Activated CD8-positive, alpha-beta memory T cell treated with anti-CD3 and anti-CD28 coated beads for 1 hour (primary cell): ENCODE measurements at places on chromosomes 12 and 14.

GRCh38 chr12:27142101-27142721 is 59.8 kb upstream of the C12orf71 start:
- DNase-seq, result no peak

- no peak for DNase-seq
Measured at GRCh38 chr14:59252772-59253500, 64.5 kb downstream of the DAAM1 start.

DNA sequence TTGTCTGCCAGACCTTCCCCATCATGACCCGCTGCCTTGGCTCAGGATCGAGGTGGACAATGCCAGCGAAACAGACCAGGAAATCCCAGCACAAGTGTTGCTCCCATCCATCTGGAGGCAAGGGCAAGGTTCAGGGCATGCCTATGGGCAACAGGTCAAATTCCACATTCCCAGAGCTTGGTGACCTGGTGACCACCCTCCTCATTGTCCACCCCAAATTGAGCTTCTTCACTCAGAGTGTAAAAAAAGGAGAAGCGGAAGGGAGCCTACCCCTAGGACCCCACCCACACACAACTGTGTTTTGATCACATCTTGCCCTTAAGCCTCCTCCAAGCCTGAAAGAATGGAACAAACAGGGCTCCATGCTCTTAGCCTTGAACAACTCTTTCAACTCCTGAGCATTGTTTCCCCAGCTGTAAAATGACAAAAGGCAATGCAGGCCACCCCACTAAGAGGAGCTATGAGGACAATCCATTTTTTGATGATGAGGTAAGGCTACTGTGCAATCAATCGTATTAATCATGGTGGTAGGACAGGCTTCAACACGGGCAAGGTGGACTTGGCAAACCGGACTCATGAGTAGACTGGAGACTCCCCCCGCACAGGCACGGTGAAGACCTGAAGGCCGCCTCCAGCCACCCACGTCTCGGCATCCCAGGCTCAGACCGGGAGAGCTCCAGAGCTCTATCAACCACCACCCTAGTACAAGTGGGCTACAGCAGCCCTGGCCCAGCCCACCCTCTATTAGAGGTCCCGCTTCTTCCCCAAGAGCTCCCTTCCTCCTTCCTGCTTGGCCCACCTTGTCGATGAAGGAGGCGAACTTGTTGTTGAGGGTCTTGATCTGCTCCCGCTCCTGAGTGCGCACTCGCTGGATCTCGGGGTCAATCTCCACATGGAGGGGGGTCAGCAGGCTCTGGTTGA is 866 bp downstream of the KRT79 start:
- DNase-seq, result no peak

GRCh38 chr12:46227616-46228015 is 41.2 kb downstream of the SLC38A1 start:
- DNase-seq, result no peak

DNA sequence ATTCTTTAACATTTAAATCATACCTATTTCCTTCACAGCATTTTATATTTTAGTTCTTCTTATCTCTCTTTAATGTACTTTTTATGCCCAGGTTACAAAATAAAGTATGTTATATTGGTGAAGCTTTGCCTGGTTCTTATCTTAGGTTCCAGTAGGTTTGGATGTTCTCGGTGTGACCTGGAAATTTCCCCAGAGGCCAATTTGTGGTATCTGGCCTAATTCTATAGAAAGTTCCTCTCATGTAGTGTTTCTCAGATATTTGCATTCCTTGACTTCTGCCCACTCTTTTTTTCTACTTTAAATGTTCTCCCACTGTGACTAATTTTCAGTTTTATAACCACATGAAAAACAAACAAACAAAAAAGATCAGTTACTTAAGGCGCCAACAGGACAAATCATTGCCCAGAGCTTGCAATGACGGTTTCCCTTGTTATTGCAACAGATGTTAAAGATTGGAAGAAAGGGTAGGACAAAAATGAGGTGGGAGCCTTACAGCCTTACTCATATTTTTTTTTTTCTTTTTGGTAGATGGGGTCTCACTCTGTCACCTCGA is 41.2 kb upstream of the PPM1H start:
- DNase-seq, result no peak

DNA sequence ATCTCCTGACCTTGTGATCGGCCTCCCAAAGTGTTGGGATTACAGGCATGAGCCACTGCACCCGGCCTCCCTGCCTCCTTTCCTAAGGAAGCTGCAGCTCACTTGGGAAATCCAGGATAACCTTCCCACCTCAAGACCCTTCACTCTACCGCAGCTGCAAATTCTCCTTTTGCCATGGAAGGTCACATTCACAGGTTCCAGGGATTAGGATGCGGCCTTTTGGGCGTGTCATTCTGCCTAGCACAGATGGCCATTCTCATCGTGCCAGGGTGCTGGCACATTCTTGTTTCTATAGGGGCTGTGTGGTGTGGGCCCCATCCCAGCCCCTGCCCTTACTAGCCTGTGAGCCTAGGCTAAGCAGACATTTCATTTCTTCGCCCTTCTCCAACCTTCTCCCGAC is 219.9 kb downstream of the CHST11 start:
- no peak for DNase-seq

DNA sequence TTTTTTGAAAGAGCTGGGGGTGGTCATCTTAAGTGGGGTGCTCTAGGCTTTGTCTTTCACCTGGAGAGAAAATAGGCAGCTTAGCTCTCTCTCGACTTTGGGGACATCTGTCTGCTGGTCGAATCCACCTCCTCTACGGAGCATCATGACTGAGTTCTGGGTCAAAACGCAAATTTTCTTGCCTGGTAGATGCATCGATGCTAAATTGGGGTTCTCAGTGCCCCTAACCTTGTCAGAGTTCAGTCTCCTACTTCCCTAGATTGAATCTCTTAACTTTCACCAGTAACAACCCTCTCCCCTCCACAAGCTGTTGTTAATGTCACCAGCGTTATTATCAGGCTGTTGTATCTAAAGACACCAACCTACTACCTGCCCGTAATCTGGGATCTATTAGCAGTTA is 682 bp downstream of the FLRT2 start:
- DNase-seq, result no peak

DNA sequence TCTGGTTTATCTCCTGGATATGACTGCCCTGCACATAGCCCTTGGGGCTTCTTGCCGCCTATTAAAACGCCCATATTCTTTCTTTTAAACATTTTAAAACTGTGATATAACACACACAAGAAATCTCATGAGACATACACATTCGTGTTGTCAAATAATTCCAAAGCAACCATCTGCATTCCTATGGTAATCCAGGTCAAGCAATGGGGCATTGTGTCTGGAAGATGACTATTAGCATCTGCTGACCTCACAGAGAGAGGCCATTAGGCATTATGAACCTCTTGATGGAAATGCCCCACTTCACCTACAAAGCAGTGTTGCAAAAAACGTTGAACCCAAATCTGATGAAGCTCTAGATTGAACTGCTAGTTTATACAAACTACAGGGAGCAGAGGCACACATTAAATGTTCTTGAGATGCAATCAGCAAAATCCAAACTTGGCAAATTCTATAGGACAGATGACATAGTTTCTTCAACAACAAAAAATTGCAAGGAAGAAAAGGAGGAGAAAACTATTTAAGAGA is 513.8 kb upstream of the CCDC196 start:
- DNase-seq, result no peak

DNA sequence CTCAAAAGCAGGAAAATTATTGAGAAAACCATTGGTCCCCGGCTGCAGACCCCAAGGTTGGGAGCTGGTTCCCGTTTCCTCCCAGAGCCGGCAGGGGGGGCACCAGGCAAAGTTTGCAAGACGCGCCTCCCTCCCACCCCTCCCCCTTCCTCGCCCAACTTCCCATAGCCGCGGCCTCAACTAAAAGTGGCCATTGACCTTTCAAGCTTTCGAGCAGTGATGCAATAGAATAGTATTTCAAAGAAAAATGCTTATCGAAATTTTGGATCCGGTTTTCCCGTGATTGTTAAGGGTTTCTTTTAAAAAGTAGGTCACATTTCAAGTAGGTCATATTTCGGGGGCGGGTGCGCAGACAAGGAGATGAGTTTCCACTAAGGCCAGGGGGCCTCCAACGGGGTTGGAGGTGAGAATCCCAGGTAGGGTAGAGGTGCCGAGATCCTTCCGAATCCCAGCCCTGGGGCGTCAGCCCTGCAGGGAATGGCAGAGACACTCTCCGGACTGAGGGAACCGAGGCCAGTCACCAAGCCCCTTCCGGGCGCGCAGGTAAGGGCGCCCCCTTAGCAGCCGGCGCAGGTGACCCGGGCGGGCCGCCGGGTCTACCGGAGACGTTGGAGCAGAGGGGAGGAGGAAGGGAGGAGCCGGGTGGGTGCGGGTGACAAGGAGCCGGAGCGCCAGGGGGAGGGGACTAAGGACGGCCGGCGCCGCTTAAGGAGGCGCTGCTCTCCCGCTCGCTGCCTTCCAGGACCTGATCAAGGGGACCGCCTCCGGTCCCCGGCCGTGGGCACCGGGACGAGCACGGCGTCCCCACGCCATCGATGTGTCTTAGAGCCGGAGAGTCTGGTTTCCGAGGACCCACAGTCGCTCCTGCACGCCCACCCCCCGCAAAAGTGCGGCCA is 2.6 kb upstream of the SOCS2 start:
- no peak for DNase-seq

DNA sequence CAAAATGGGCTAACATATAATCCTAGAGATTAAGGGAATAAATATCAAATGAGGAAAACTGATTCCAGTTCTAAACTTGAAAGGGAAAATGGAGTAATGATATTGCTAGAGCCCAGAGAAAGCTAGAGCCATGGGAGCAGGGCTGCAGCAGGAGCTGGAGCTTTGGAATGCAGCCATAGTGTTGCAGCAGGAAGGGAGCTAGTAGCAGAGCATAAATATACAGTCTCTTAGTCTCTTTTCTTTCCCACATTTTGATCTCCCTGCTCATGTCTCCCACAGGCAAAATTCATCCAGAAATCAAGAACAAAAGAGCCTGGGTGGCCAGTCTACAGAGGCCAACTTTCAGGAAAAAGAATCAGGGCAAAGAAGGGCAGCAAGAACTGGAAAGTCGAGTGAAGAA is 253.7 kb downstream of the ATXN7L3B start:
- no peak for DNase-seq

- no peak for DNase-seq
Measured at GRCh38 chr12:20210621-20211215, 157.6 kb upstream of the PDE3A start.

- no peak for DNase-seq
Measured at GRCh38 chr12:111154147-111154834, 214.6 kb downstream of the PHETA1 start.

DNA sequence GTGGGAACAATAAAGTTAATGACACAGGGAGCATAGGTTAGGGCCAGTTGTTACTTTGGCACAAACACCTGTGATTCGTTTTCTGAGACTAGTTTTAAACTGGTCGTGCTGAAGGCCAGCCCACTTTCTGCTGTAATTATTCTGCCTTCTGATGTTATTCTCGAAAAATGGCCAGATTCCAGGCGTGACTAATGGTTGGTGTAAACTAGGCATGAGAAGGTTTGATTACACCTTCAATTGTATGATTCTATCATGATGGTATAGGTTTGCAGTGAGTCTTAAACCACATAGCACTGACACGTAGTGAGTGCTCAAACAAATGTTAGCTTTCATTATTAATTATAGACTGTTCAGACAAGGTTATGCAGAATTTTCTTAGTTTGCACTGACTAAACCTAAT is 39.0 kb downstream of the CKB start:
- DNase-seq, result no peak

DNA sequence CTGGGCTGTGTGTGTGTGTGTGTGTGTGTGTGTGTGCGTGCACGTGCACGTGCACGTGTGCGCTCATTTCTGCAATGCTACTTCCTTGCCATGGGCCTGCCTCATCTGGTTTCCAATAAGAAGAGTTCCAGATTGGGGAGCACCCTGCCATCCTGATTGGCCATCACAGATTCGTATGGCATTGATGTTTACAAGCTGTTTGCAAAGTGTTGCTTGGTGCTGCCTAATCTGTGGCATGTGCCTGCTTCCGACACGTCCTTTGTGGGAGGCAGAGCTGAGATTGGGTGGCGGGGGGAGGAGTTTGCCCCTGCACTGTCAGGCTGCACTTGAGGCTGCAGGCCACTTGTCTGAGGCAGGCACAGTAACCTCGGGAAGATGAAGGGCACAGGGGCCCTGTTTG is 39.2 kb downstream of the SAMD4A start:
- DNase-seq, result no peak

- no peak for DNase-seq
Measured at GRCh38 chr14:53304726-53305381, 151.7 kb upstream of the DDHD1 start.

GRCh38 chr12:111022386-111022785 is 102.0 kb upstream of the MYL2 start:
- DNase-seq, result no peak

- no peak for DNase-seq
Measured at GRCh38 chr14:80609055-80609454, 332.5 kb downstream of the CEP128 start.

GRCh38 chr14:103625356-103626095 is 3.5 kb upstream of the KLC1 start:
- no peak for DNase-seq

GRCh38 chr12:57000393-57000792 is 6.0 kb downstream of the ZBTB39 start:
- DNase-seq, result no peak

DNA sequence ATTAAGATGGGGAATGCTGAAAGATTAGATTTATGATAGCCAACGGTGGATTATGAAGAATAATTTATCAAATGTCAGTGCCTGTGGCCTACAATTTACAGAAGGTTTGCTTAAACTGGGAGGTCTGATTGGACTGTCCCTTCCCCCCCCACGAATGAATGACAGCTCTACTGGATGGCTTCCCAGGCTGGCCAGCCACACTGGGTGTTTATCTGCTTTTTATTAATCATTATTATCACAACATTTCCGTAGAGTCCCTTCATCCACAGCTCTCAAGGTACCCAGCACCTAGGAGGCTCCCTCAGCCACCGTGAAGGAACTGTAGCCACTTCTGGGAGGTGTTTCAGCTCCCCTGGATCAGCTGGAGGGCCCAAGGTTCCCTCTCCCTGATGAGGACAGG is 78.9 kb downstream of the ADCK1 start:
- no peak for DNase-seq

- DNase-seq, result no peak
Measured at GRCh38 chr14:81018251-81018650, 62.8 kb downstream of the TSHR start.

GRCh38 chr12:2495417-2496112 is 299.2 kb upstream of the FKBP4 start:
- DNase-seq, result no peak

- no peak for DNase-seq
Measured at GRCh38 chr12:93957168-93957567, 191.2 kb upstream of the PLXNC1 start.

DNA sequence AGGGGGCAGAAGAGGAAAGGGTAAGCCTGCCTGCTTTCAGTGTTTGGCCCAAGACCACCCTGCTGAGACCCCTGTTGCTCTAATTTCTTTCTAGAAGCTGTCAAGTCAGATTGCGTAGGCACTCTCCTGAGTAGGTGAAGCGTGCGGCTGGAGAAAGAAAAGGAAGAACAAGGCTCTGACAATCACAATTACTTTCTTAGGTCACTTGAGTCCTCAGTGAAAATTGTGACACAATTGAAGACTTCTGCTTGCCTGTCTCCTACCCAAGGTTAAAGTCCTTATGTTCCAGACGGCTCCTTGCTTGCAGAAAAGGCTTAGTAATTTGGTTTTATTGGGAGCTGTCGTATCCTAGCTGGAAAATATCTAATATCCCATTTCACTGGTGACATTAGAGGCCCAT is 721 bp upstream of the CTSG start:
- DNase-seq, result no peak
